Mesothelial cell of epicardium (in vitro differentiated cells): ENCODE measurements at places on chromosomes 11 and 22. TPM values are rescaled to one million over a fixed set of nuclear protein-coding genes. Genes with fewer than 3 reads are reported as not detected.

GRCh38 chr11:78533399-78533798 lies 41.3 kb downstream of the NARS2 start:
- no peak for DNase-seq

The TBX10 gene
- total RNA-seq = not detected in 3 replicates

DNA sequence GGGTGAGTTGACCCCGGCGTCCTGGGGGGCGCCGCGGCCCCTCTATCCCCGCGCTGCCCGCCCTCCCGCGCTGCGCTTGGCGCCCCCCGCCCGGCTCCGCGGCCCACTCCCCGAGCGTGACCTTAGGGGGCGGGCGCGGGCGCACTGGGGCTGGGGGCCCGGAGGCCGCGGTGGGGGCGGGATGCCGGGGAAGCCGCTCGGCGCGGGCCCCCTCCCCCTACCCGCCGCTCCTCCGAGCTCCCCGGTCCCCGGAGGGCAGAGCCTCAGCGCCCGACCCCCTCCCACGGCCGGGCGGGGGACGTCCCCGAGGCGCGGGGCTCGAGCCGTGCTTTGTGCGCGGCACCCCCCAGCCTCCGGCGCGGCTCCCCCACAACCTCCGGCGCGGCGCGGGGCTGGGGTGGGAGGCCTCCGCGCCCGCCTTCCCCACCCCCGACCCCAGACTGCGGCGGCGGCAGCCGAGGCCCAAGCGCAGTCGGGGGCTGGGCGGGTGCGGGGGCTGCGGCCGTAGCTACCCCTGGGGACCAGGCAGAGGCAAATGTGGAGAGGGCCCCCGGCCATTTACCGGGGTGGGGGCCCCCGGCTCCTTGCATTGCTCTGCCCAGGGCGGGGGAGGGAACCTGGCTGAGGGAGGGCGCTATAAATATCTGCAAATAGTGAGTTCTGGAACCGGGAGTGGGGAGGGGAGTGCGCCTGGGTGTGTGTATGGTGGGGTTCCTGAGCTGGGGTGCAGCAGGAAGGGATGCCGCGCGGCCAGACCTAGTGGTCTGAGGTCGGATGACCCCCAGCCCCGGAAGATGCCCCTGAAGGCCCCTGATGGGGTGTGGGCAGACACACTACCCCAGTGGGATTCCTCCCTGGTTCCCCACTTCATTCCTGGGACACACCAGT lies 988 bp downstream of the MGAT3 start:
- no peak for DNase-seq

DNA sequence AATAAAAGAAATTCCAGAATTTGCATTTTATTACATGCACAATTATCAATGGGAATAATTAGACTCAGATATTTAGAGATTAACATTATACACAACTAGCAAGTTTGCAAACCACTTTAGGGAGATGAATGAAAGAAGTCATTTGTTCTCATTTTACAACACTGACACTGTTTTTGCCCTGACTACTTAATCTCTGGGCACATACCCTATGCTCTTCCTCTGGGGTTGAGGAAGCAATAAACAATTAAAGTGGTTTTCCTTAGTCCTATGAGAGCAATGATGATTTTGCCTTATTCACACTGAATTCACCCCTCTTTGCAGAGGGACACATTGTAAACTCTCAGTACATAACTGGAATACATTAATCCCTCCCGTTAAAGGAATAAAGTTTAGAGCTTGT lies 72.7 kb downstream of the TRPC6 start:
- no peak for DNase-seq
